ENCODE measurements at places on chromosomes 3 and 15.

GRCh38 chr15:53328341-53328740 is 431.1 kb downstream of the WDR72 start:
- DNase-seq: no peak

- no peak for DNase-seq
Observed at GRCh38 chr3:158101335-158102241, 4.6 kb downstream of the SHOX2 start.

DNA sequence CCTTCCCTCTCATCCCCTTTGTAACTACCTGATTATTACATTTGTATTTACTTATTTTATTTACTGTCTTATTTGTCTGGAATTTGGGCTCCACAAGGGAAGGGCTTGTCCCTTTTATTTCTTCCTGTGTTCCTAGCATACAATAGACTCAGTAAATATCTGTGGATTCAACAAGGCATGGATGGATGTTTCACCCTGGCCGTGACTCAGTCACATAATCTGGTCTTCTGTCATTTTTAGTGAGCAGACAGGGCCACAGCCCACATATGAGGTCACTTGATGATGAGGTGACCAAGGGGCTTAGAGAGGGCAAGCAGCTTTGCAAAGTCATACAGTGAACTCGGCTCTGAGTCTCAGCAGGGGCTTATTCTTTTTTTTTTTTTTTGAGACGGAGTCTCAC is 7.8 kb upstream of the DAG1 start:
- no peak for DNase-seq

DNA sequence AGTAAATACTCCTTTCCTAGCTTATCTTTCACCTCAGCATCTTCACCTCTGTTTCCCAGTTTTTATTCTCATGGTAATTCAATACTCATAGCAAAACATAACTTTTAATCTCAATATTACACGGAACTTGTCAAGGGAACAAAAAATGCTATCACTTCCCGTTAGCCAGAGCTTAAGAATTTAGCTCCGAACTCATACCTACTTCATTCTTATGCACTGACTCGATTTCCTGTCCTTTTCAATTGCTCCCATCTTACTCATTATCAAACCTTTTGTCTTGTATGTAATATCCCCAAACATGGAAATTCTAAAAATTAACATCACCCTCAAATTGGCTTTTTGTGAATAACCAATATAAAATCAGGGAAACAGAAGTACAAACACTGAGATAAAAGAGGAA is 28.2 kb downstream of the MYEF2 start:
- DNase-seq: no peak

DNA sequence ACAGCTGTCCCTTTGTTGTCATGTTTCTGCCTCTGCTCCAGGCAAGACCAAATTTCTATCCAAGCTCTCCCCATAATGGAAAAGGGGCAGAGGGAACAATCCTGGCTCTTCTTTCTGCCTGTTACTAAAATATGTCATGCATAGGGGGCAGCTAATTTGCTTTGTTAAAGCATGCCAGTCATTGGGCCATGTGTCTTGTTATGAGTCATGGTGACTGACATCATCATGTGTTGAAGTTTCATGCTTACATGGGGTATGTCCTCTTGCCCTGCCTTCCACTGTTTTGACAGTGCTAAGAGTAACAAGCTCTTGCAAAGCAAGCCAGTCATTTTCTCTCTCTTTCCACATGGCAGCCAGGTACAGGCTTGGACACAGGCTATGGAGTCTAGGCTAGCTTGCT is 268.9 kb downstream of the GABRB3 start:
- DNase-seq: no peak
